Colonic mucosa (tissue), 4 donors: ENCODE measurements at places on chromosomes 2 and 18. TPM values are rescaled to one million over a fixed set of nuclear protein-coding genes. Genes with fewer than 3 reads are reported as not detected.
A peak's percentile ranks its signal among the peaks of the same experiment; 100 is the strongest.

CTAGE1 gene
- not detected for total RNA-seq

KCNJ3 gene
- 0.62 TPM for total RNA-seq

LYG1 gene
- total RNA-seq, result 0.96 TPM

IL1R2 gene
- total RNA-seq, result 152 TPM

C2orf49 gene
- total RNA-seq, result 11.9 TPM

GRCh38 chr2:201647431-201647830 lies 4.1 kb upstream of the TMEM237 start:
- DNase-seq, result no peak
- no peaks in the 10 kb centered on the region for H3K36me3 ChIP-seq
- H3K4me1 ChIP-seq, result no peaks in the 10 kb centered on the region
- no peak overlapping the region for H3K27ac ChIP-seq
- H3K4me3 ChIP-seq, result no peak overlapping the region

GRCh38 chr2:28869494-28870145 lies 489 bp downstream of the TRMT61B start:
- peak; percentile 24 for DNase-seq
- H3K27ac ChIP-seq, result peak overlapping the region; percentile 72
- H3K4me1 ChIP-seq, result peaks cover 13% of the 10 kb centered on the region

- no peak overlapping the region for H3K27ac ChIP-seq
- no peaks in the 10 kb centered on the region for H3K4me1 ChIP-seq
Observed at GRCh38 chr18:45066210-45066609, 385.5 kb downstream of the SETBP1 start.

DNA sequence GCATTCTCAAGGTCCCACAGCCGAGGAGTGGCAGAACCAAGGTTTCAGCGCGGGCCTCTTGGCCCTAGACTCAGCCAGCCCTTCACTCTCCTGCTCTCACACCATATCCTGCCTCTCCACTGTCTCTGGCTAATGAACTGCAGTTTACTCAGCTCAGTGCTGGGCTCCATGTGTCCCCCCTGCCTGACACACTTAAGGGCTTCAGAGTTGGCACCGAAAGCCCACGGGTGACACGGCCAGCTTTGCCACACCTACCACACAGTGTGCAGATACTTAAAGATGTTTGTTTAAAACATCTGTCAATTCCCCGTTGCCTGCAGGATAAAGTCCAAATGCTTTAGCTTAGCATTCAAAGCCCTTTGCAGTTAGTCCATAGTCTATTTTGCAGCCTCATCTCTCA lies 241.2 kb downstream of the SEPTIN10 start:
- DNase-seq, result peak; percentile 19
- no peak overlapping the region for H3K27ac ChIP-seq
- no peaks in the 10 kb centered on the region for H3K27me3 ChIP-seq
- no peak overlapping the region for H3K4me3 ChIP-seq
- no peaks in the 10 kb centered on the region for H3K4me1 ChIP-seq

- no peak overlapping the region for H3K27ac ChIP-seq
- H3K4me3 ChIP-seq, result no peak overlapping the region
- no peak for DNase-seq
- no peaks in the 10 kb centered on the region for H3K27me3 ChIP-seq
Observed at GRCh38 chr18:29157905-29158304, 981.0 kb upstream of the CDH2 start.

DNA sequence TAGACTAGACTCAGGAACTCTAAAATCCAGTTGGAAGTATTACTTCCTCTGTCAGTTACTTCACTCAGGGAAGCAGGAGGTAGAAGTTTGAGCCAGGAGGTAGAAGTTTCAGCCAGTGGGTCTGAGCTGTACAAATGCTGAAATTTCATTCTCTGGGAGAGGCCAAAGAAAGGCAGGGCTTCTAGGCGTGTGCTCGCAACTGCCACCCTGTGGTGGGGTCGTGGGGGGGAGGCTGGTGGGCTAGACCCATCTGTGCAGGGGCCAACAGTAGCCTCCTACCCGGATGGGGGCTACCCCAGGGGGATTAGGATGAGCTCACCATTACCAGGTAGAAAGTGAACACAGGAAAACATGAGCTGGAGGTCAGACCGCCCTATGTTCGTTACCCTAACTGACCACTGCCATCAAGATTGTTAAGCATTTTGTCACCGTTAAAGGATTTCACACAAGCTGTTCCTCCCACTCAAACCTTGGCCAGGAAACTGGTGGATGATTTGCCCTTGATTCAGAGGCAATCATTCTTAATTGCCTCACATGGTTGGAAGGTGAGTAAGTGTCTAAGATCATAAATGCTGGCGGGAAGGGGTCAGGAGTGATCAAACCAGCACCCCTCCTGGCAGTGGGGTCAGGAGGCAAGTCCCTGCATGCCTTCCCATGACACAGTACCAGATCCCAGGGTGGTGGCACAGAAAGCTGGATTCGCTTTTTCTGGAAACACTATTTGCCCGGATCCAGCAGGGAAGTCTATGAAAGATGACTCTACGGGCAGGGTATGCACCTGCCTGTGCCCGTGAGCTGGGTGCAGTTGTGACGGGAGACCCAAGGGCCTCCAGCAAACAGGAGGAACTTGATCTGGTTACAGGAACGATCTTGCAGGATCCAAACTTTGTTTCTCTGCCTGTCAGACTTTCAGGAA lies 5.2 kb upstream of the FHL2 start:
- DNase-seq, result peak; percentile 71
- no peak overlapping the region for H3K4me3 ChIP-seq
- H3K36me3 ChIP-seq, result no peaks in the 10 kb centered on the region
- H3K27ac ChIP-seq, result peak overlapping the region; percentile 89
- H3K4me1 ChIP-seq, result peaks cover 3% of the 10 kb centered on the region

GRCh38 chr2:226652369-226652768 lies 147.3 kb downstream of the IRS1 start:
- H3K27me3 ChIP-seq, result no peaks in the 10 kb centered on the region
- H3K4me1 ChIP-seq, result peaks cover 8% of the 10 kb centered on the region
- no peak for DNase-seq
- H3K36me3 ChIP-seq, result no peaks in the 10 kb centered on the region
- H3K4me3 ChIP-seq, result no peak overlapping the region
- no peak overlapping the region for H3K27ac ChIP-seq

GRCh38 chr18:31098878-31099277 lies 3.3 kb downstream of the DSC2 start:
- DNase-seq, result no peak
- no peaks in the 10 kb centered on the region for H3K36me3 ChIP-seq
- H3K4me1 ChIP-seq, result peaks cover 3% of the 10 kb centered on the region
- H3K27me3 ChIP-seq, result no peaks in the 10 kb centered on the region
- H3K27ac ChIP-seq, result peak overlapping the region; percentile 94
- H3K4me3 ChIP-seq, result no peak overlapping the region

GRCh38 chr18:7645756-7646155 lies 78.6 kb downstream of the PTPRM start:
- no peak for DNase-seq
- H3K4me1 ChIP-seq, result no peaks in the 10 kb centered on the region
- no peak overlapping the region for H3K27ac ChIP-seq
- H3K36me3 ChIP-seq, result no peaks in the 10 kb centered on the region
- no peak overlapping the region for H3K4me3 ChIP-seq
- H3K27me3 ChIP-seq, result no peaks in the 10 kb centered on the region

- no peak overlapping the region for H3K27ac ChIP-seq
- no peaks in the 10 kb centered on the region for H3K4me1 ChIP-seq
- peaks cover 13% of the 10 kb centered on the region for H3K36me3 ChIP-seq
- no peaks in the 10 kb centered on the region for H3K27me3 ChIP-seq
- DNase-seq, result no peak
Observed at GRCh38 chr18:13051950-13052349, 60.8 kb downstream of the CEP192 start.

DNA sequence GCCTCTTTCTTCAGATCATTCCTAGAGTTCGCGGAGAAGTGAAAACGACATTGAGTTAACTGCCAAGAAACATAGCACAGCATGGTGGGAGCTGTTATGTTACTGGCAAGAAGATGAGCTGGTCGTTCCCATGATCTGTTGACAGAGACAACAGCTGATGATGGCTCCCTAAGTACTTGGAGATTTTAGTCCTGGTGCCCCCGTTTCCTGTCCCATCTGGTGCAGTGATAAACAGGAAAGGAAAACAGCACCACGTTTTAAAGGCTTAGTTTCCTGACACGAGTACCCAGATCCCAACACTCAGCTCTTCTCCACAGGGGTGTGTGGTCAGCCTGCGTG lies 56.4 kb upstream of the KCNG2 start:
- H3K27me3 ChIP-seq, result no peaks in the 10 kb centered on the region
- no peak for DNase-seq
- H3K4me3 ChIP-seq, result no peak overlapping the region
- no peak overlapping the region for H3K27ac ChIP-seq
- H3K36me3 ChIP-seq, result no peaks in the 10 kb centered on the region
- no peaks in the 10 kb centered on the region for H3K4me1 ChIP-seq

DNA sequence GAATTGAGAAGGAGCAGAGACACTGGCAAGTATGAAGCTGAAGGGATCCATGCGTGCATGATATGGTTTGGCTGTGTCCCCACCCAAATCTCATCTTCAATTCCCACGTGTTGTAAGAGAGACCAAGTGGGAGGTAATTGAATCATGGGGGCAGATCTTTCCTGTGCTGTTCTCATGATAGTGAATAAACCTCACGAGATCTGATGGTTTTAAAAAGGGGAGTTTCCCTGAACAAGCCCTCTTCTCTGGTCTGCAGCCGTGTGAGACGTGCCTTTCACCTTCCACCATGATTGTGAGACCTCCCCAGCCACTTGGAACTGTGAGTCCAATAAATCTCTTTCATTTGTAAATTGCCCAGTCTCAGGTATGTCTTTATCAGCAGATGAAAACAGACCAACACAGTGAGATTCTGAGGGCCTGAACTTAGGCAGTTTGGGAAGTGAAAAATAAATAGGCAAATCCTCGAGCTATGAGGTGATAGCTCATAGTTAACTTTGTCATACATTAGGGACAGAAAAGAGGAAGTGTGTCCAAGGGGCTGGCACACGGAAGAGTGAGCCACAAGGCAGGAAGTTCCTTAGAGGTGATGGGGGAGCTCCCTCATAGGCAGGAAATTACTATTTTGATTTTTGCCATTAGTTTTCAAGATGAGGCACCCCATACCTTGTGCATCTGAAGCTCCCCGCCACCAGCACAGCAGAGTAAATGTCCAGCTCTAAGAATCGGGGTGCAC lies 658.8 kb upstream of the ID2 start:
- H3K4me1 ChIP-seq, result no peaks in the 10 kb centered on the region
- H3K27ac ChIP-seq, result no peak overlapping the region
- H3K36me3 ChIP-seq, result no peaks in the 10 kb centered on the region
- no peaks in the 10 kb centered on the region for H3K27me3 ChIP-seq
